ENCODE measurements at places on chromosomes 2 and 18.

DNA sequence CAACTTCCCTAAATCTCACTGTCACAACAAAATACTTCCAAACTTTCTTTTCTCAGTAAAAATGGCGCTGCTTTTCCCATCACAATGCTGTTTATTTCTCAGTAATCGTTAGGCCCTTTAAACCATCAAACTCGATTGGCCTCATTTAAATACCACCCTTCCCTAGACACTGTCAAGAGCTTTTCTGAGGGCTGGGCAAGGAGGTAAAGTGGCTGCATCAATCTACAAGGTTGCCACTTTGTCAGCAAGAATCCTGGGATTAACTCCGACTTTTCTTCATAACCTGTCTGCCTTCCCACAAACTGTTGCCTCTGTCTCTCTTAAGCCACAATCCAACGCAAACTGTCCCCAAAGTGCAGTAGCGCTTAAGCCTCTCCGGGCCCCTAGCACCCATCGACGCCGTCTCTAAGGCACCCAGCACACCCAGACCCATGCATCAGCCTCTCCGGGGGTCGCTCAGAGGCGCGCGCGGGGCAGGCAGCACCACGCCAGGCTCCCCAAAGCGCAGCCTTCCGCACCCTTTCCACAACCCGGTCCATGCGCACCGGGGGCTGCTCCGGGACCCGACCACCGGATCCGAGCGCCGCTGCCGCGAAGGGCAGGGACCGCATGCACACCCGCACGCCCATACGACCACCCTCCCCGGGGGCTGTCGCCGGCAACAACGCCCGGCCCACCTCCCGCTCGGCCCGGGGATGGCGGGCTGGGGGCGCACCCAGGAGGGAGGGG is 683 bp downstream of the MBOAT2 start:
- DNase-seq, result peak; percentile 36

- no peak for DNase-seq
Observed at GRCh38 chr2:235053651-235054050, 101.8 kb downstream of the SH3BP4 start.

DNA sequence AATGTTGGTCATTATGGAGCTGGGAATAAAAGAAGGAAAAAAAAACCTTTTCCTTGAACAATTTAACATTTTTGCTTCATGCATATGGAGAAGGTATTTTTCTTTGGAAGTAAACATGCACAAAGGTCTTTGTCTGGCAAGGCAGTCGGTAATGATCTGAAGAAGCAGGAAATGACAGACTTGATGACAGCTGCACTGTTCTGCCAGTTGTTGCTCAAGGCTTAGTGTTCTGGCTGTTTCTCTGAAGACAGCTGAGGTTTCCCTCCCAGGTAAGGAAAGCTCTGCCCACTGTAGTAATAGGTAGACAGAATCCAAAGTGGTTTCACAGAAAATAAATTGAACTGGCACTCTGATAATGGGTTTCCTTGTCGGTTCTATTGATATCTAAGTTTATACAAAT is 308.4 kb upstream of the GCFC2 start:
- DNase-seq, result no peak

DNA sequence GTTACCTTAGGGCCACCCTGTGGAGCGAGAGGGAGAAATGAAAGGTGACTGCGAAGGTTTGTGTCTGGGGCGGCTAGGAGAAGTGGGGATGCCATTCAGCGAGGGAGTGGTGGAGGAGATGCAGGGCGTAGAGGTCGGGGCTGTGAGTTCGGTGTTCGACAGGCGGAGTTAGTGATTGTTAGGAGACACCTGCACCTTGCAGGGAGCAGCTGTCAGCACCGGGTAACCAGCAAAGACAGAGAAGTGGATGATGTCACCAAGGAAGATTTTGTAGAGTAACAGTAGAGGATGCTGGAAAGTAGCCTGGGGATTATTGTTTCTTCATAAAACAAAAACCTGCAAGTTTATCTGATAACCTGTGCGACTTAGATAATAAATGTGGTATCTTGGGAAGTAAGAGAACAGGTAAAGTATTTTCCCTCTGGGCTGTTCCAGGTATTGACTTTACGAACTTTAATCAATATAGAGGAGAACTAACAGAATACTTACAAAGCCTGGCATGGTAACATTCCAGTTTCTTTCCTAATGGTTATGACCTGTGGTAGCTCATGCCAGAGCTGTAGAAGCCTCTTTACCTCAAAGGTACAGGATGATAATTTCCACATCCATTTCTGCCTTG is 63.8 kb downstream of the SPTBN1 start:
- no peak for DNase-seq

GRCh38 chr2:113104054-113104611 is 23.3 kb upstream of the IL1RN start:
- DNase-seq, result no peak

DNA sequence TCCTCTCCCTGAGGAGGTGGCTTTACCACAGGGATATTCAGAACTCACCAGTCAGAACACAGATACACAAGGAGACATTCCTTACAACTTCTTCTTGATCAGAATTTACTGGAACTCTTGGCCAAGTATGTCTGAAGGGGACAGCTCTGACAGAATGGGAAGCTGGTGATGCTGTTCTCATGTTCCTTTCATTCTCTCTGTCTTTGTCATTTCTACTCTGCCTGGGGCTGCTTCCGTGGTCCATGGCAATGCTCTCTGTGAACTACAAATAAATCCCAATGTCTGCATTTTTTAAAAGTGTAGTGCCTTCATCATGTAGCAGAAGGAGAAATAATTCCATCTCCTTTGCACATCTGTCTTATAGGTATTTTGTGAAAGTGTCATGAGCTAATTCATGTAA is 730.3 kb downstream of the CNTNAP5 start:
- peak; percentile 10 for DNase-seq

DNA sequence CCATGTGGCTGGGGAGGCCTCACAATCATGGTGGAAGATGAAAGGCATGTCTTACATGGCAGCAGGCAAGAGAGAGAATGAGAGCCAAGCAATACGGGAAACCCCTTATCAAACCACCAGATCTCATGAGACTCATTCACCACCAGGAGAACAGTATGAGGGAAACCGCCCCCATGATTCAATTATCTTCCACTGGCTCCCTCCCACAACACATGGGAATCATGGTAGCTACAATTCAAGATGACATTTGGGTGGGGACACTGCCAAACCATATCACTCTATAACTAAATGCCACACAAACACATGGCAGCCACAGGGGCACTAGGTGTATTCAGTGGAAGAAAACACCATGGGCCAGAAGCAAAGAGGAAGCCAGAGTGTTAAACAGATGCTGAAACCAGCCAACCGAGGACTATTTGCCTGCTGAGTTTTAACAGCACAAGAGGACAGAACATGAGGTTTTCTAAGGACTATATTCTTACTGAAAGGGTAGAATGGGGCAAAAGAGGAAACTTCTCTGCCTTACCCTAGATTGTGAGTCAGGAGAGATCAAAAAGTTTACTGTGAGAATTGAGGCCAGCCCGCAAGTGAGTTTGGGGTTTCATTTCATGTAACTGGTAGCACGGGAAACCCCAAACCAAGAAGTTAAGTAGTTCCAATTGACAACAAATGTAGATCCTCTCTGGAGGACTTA is 49.2 kb downstream of the SIGLEC15 start:
- no peak for DNase-seq

DNA sequence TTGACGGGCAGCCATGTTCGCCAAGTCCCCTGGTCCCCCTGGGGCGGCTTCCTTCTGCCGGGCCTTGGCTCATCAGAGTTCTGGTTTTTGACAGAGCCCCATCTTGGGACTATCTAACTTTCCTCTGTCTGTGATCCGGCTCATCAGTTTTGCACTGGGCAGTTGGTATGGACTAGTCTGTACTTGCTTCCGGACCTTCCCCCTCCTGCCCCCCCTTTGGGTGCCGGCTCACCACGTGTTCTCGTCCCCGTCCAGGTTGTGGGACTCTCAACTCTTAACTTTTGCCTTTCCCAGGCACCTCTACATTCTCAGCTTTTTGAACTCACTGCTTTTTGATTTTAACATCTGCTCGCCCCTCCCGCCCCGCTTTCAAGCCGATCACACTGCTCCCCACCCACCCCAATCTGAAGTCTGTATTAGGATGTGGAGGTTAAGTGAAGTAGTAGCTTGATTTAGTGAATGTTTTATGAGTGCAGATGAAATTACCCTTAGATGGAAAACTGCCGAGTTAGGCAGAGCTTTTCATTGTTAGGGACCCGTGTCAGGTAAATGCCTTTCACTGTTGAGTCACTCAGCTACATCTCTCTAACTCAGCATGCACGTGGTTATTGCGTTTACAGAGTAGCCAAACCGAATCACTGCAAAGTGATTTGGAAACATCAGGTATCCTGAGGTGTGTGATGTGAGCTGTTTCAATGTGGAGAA is 874 bp downstream of the WDR43 start:
- DNase-seq, result no peak

GRCh38 chr2:1806254-1806653 is 61.9 kb upstream of the PXDN start:
- DNase-seq, result no peak

GRCh38 chr2:128457716-128458115 is 139.0 kb upstream of the HS6ST1 start:
- DNase-seq, result no peak

DNA sequence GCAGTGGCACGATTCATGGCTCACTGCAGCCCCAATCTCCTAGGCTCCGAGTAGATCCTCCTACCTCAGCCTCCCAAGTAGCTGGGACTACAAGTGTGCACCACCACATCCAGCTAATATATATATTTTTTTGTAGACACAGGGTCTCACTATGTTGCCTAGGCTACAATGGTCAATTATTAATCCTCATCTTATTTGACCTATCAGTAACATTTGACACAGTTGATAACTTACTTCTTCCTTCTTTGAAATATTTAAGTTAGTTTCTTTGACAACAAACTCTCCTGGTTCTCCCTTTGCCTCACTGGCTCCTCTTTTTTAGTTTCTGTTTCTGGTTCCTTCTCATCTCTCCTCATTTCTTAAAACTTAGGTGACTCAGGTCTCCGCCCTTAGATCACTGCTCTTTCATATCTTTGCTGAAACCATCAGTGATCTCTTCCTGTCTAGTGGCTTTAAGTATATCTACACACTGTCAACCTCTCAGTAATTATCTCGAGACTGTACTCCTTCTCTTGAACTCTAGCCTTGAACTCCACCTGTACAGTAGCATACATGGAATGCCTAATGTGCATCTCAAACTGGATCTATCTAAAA is 11.5 kb downstream of the PGAP1 start:
- no peak for DNase-seq

- no peak for DNase-seq
Observed at GRCh38 chr2:34107811-34108210, 508.7 kb upstream of the FAM98A start.

DNA sequence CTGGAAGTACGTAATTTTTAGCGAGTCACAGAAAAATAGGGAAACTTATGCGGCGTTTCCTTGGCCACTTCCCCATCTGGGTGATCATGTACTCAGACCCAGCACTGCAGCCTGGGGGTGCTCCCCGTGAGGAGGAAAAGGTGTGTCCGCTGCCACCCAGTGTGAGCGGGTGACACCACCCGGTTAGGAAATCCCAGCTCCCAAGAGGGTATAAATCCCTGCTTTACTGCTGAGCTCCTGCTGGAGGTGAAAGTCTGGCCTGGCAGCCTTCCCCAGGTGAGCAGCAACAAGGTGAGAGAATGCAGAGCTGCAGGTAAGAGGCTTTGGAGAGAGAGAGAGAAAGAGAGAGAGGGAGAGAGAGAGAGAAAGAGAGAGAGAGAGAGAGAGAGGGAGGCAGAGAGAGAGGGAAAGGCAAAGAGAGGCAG is at the start of gene IL1R2:
TSS of gene IL1R2 (plus strand) at position 240 of the 425 bp plus-strand sequence. CDS start 16,616 bp downstream, outside the sequence.
- DNase-seq, result no peak

- DNase-seq, result no peak
Observed at GRCh38 chr2:104851291-104852089, 2.4 kb upstream of the POU3F3 start.

- DNase-seq, result no peak
Observed at GRCh38 chr2:232492963-232493700, 5.5 kb upstream of the ECEL1 start.

DNA sequence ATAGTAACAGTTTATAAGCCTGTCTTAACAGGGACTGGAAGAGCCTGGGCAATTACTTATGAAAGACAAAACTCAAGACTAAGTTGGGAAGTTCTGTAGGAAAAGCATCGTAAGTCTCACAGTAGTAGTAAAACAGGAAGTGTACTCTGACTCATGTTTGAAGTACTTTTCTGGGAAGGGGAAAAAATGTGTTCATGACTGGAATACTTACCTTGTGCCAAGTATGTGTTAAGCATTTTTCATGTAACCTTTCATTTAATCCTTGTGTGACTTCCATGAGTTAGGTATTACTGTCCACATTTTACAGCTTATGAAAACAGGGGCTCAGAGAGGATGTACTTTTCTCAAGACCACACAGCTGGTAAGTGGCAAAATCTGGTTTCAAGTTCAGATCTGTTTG is 13.7 kb upstream of the SKOR2 start:
- peak; percentile 14 for DNase-seq

- peak; percentile 86 for DNase-seq
Observed at GRCh38 chr2:188978291-188979081, 4.3 kb downstream of the COL3A1 start.

DNA sequence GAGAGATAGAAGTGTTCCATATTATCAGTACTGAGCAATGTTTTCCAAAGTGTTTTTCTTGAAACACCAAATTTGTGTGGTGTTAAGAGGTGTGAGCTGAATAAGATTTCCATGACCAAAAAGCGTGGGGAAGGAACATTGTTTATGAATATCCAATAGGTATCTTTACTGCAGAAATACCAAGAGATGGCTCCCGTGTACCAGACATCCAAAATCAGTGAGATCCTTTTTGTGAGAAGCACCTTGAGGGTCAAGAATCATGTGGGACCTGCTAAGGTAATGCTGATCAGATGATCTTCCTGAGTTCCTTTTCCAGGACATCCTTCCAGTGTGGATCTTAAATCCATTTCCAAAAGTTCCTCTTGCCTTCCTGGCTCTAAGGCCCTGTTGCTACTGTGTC is 246.0 kb downstream of the MYO3B start:
- no peak for DNase-seq

- DNase-seq, result no peak
Observed at GRCh38 chr2:224174990-224175389, 135.9 kb upstream of the SERPINE2 start.

GRCh38 chr2:10481666-10482157 is 33.6 kb upstream of the ODC1 start:
- no peak for DNase-seq

- DNase-seq, result peak; percentile 48
Observed at GRCh38 chr2:45458909-45459563, 152.0 kb downstream of the SRBD1 start.

- no peak for DNase-seq
Observed at GRCh38 chr2:42569883-42570282, 1.5 kb downstream of the MTA3 start.

GRCh38 chr2:216743781-216744180 is 48.4 kb upstream of the IGFBP5 start:
- DNase-seq, result peak; percentile 77

Measured in fibroblast of villous mesenchyme (primary cell).